NCI-H1092 (cell line): ENCODE measurements at places on chromosomes 2 and 18.

DNA sequence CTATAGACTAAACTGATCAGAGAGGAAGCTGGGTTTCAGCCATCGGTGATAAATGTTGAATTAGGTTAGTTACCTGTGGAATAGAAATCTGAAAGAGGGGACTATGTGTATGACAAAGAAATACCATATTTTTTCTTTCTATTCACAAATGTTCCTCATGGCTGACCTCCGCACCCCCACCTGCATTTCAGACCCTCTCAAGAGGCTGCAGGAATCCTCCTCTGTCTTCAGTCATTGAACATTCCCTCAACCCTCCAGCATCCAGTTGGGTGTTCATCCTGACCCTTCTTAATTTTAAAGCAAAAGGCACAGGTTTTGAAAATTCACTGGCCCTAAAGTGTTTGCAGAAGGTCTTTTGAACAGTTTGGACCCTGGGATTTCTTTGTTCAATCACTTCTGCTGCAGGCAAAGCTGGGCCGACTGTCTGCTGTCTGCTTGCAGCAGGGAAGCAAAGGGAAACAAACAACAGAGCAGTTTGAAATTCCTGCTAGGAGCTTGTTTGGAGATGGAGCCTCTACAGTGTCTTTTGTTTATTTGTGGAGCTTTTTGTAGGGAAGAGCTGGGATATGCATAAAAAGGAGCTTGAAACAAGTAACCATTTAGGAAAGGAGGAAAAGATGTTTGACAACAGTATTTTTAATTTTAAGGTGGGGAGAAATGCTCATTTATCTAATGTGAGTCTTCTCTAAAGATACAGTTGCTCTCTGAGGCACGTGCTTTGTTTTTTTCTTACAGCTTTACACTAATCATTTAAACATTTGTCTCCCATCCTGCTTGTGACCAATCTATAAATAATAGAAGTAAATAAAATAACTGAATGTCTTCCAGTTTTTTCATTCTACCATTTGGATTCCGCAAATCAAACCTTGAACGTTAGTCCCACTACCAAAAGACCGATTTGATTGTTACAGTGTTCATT is 213.3 kb upstream of the MMADHC start:
- no peak for DNase-seq

- DNase-seq, result no peak
These were observed 182.5 kb upstream of the HS6ST1 start for GRCh38 chr2:128501006-128501690.

DNA sequence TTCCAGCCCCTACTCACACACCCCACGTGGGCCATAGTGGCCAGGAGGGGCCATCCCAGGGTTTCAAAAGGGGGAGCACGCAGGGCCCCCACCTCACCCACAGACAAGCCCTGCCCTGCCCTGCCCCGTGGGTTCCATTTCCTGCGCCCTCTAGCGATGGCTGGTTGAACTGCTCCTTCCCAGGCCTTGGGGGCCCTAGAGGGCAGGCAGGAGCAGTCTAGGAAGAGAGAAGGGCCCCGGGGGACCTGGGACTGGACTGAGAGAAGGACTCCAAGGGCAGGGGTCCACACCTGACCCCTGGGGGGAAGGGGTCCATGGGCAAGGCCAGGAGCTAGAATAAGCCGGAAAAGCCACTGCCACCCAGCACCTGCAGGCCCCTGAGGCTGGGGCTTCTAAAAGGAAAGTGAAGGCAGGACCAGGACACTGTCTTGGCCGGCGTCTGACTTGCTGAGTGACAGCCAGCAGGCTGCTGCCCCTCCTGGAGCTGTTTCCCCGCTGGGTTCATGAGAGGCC is 10.1 kb downstream of the CYP26B1 start:
- peak; percentile 34 for DNase-seq

- DNase-seq, result no peak
These were observed 1.1 kb downstream of the EVA1A start for GRCh38 chr2:75559680-75560021.

DNA sequence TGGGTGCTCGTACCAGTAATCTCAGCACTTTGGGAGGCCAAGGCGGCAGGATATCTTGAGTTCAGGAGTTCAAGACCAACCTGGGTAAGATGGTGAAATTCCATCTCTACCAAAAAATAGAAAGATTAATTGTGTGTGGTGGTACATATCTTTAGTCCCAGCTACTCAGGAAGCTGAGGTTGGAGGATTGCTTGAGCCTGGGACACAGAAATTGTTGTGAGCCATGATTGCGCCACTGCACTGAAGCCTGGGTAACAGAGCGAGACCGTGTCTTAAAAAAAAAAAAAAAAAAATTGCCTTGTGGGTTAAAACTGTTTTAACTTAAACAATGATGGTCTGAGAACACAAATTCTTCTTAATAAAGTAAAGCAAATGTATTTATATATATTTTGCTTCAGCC is 49.6 kb downstream of the ATP9B start:
- no peak for DNase-seq

GRCh38 chr2:121873864-121874263 is 118.4 kb downstream of the TSN start:
- DNase-seq, result no peak

DNA sequence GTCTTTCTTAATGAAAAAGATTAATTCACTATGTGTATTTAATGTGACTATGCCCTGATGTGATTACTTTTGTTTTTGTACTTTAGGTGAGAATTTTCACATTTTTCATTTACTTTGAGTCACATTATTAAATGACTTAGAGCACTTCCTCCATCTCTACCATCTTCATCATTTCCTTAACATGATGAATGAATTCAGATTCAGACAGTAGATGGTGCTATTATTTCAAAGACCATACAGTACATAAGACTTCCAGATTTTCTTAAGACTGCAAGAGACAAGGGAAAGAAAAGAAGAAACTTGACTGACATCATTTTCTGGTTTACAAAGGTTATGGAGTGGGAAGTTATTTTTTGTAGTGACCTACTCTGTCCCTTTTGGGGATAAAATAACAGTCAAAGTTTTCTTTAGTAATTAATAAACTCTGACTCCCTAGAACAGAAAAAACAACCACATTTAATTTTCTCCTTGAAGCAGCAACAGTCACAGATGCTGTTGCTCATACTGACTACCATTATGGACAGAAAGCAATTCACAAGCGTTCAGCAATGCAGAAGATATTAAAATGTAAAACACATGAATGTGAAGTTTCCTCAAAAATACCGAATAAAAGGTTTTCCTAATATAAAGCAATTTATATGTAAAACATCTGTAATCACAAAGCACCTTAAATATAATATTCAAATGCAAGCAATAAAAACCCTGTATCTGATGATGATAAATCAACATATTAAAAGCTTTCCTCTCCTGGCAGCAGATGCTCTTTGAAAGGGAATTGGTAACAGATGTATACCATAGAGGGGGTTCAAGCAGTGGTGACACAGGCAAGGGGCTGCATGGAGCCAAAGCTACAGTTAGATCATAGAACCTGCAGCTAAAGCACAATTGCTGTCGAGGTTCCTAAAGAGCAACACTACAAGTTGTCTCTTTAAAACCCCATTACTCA is 1010.9 kb upstream of the NXPH2 start:
- no peak for DNase-seq

GRCh38 chr2:206164261-206164862 is 4.7 kb downstream of the EEF1B2 start:
- no peak for DNase-seq

DNA sequence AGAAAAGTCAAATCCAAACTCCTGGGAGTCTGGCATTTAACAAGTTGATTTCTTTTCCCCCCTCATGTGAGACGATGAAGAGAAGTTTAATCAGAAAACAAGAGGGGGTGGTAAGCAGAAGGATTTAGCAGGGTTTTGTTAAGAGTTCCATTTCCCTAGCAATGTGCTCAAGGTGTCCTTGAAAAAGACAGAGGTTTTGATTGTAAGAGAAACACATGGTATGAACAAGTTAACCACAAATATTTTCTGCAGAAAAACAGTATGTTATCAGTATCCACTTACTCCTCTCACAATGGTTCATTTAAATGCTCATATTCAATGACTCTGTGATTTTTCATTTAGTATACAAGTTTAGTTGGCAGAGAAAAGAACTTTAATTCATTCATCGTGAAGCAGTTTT is 26.8 kb downstream of the LAMA1 start:
- no peak for DNase-seq

DNA sequence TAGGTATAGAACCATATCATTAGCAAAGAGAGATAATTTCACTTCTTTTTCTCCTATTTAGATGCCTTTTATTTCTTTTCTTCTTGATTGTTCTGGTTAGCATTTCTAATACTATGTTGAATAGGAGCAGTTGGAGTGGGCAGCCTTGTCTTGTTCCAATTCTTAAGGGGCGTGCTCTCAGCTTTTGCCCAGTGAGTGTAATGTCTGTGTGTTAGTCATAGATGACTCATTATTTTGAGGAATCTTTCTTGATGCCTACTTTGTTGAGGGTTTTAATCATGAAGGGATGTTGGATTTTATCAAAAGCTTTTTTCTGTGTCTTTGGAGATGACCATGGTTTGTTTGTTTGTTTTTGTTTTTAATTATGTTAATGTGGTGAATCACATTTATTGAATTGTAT is 1453.1 kb upstream of the SLC39A10 start:
- DNase-seq, result no peak

DNA sequence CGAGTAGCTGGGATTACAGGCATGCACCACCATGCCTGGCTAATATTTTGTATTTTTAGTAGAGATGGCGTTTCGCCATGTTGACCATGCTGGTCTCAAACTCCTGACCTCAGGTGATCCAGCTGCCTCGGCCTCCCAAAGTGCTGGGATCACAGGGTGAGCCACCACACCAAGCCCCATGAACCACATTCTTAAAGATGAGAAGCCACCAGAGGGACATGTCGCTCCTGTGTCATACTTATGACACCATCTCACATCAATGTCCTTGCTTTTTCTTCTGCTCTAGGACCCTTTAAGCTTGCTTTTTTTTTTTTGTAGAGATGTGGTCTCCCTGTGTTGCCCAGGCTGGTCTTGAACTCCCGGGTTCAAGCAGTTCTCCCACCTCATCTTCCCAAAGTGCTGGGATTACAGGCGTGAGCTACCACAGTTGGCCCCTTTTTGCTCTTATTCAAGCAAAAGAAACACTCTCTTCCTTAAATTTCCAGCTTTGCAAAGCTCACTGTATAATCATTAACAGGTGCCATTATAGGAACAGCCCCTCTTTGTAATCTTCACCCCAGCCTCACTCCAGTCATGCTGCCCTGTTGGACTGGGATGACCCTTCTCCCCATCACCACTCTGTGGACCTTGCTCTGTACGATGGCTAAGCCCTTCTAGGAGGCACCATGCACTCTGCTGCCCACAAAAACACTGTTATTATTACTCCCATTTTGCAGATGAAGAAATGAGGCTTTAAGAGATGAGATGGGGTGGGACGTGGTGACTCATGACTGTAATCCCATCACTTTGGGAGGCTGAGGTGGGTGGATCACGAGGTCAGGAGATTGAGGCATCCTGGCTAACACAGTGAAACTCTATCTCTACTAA is 10.8 kb upstream of the KCNG3 start:
- no peak for DNase-seq

GRCh38 chr18:77124452-77124922 is 8.1 kb downstream of the MBP start:
- no peak for DNase-seq

DNA sequence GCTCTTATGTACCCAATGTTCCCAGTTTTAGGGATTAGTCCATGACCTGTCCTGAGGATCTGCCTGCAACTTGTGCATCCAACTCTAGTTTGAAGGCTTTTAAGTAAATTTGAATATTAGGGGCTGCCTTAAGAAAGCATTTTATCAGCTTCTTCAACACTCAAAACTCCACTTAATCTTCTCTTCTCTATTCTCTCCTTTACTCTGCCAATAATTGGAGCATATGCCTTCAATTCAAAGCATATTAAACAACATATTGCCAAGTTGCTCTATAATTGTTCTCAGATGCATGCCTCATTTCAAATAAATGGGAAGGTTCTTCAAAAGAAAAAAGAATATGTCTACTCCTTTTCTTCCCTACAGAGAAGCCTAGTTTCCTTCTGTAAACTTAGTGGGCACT is 84.8 kb upstream of the NCKAP5 start:
- no peak for DNase-seq

GRCh38 chr18:57025540-57025939 is 121.3 kb upstream of the BOD1L2 start:
- DNase-seq, result no peak

DNA sequence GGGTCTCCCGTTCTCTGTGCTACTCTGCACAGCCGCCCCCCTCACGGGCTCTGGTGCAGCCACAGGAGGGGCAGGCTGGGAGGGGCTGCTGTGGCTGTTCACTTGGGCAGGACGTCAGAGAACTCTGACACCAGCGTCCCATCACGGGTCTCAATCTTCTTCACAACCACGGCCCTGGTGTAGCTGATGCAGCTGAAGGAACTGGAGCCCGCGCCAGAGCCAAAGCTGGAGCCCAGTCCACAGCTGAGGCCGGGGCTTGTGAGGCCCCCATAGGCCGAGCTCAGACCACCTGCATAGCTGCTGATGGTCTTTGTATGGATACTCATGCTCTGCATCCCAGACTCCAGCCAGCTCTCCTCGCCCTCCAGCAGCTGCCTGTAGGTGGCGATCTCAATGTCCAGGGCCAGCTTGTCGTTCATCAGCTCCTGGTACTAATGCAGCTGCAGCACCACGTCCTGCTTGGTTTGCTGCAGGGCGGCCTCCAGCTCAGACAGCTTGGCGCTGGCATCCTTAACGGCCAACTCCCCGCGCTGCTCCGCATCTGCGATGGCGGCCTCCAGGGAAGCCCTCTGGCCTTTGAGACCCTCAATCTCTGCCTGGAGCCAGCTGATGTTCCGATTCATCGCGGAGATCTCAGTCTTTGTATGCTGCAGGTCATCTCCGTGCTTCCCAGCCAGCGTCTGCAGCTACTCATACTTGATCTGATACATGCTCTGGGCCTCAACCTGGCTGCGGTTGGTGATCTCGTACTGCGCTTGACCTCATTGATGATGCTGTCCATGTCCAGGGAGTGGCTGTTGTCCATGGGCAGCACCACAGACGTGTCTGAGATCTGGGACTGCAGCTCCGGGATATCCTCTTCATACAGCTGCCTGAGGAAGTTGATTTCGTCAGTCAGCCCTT is 7.4 kb upstream of the DUSP19 start:
- DNase-seq, result no peak

- DNase-seq, result no peak
These were observed 7.6 kb downstream of the NMUR1 start for GRCh38 chr2:231522418-231523180.

- no peak for DNase-seq
These were observed 15.2 kb upstream of the MAP4K4 start for GRCh38 chr2:101682311-101682710.
